ENCODE measurements at places on chromosomes 2 and 18.

DNA sequence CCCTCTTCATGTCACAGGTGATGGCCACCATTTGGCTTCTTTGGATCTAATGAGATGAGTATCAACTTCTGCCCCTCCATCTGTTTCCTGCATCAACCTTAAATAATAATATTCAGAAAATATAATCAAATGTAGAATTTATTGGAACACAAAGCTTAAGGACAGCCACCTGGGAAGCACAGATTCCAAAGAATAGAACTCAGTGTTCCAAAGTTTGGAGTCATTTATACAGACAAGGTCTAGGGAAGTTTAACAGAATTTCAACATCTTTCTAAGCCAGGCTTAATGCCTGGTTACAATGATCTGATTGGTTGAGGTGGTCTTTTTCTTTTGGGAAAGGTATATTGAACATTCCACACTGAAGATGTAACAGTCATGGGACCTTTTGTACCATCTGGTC is 218.0 kb upstream of the PIEZO2 start:
- DNase-seq = no peak

GRCh38 chr2:676647-677055 is 555 bp downstream of the TMEM18 start:
- DNase-seq = peak; percentile 99

- DNase-seq = no peak
Measured at GRCh38 chr2:144405982-144406788, 113.7 kb downstream of the ZEB2 start.

- no peak for DNase-seq
Measured at GRCh38 chr2:8710951-8711350, 29.1 kb downstream of the ID2 start.

DNA sequence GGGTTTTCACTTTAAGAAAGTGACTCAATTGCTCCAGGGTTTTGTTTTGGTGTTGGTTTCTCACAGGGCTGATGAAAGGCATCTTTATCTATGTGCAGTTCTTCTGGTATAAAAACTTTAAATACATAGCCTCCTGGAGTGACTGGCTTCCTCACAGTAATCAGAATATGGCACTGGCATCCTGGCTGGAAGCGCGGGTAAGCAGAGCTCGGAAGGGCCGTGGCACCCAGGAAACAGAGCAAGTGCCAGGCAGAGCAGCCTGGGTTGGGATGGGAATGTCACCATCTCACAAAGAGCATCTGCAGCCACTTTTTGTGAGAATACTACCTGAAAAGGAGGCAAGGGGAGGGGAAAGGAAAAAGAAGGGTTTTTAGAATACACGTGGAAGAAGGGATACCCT is 534.7 kb downstream of the PLCL1 start:
- DNase-seq = no peak

DNA sequence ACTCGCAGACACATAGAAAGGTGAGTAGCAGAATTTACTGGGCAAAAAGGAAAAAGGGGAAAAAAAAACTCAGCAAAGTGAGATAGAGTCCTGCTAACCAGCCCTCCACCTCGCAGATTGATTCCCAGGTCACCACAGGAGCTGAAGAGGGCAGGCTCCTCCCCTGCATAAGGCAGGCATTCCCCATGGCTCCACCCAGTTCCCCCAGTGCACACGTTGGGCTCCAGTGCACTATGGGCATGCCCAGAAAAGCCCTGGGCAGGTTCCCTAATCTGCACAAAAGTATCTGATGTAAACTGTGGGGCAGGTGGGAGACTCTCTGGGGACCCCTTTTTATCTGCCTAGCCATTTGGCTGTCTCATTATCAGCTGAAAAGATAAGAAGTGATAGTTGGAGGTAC is 461.2 kb upstream of the TMEFF2 start:
- no peak for DNase-seq

- DNase-seq = no peak
Measured at GRCh38 chr2:184683911-184684310, 85.6 kb downstream of the ZNF804A start.

DNA sequence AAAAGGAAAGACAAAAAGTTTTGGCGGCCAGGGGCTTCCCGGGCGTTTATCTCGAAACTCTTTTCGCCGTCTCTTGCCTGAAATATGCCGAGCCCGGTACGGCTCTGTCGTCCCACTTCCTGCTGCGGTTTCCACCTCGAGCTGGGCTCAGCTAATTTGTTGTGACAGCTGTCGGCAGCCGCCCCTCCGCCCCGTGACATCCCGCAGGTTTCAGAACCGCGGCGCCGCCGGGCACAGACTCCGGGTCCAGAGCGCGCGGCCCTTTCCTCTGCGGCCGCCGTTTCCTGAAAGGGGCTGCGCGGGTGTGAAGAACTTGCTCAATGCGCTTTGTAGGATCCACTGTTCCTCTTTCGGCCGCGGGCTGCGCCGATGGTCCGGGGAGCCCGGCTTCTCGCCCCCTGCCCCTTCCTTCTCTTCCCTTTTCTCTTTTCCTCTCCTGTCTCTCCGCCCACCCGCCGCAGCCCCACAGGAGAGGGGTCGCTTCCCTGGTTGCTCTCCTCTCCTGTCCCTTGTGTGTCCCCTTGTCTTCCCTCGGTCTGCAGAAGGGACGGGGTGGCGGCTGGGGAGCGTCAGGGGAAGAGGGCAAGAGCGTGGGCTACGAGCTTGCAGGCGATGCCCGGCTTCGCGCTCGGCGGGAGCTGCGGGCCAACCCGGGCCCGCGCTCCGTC is 648 bp downstream of the ARID5A start:
- DNase-seq = peak; percentile 37

DNA sequence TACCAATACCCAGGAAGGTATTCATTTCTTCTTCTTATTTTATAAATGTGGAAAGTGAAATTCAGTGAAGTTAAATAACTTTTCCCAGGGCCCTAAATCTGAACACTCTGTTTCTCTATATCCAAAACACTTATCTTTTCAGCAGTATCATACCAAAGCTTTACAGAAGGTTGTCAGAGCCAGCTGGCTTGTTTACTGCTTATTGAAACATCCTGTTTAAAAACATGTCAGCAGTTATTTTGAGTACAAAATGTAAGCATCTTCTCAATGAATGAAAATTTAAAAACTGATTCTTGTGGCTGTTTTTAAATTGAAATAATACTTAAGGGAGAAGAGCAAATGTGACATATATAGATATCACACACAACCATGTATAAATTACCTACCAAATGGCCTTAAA is 11.3 kb upstream of the CDH19 start:
- DNase-seq = no peak

GRCh38 chr2:136319651-136320050 is 201.7 kb upstream of the CXCR4 start:
- DNase-seq = no peak

- DNase-seq = no peak
Measured at GRCh38 chr18:63087421-63088230, 231.9 kb downstream of the BCL2 start.

DNA sequence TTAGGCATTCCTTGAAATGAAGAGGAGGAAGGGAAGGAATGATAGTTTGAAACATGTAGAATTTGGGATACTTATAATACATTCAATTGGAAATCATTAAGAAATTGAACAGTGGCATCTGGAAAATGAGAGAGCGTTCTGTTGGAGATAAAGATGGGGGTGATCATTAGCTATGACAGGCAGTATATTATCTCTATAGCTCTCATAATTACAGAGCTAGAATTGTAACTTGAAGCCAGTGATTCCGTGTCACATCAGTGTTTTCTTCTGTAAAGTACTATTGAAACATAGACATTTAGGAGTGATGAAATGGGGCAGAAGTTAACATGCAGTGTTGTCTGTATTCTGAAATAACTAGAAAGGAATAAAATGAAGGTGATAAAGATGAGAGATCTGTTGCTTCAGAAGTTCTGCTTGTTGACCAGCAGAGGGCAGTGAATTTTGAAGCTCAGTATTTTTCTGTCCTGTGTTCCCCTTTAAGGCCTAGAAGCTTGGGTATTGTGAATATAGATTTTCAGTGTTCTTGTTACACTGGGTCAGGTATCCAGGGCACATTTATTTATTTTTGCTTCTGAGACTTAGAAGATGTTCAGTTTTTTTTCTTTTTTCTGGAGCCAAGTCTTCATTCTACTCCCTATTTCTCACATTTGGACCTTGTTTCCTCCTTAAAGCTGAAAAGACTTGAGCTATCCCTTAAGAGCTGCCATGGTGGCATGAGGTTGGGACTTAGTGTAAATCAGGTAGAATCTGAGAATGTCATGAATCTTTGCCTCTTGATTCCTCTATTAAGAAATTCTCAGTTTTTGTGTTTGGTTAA is 157.4 kb downstream of the TAF4B start:
- DNase-seq = no peak

- peak; percentile 19 for DNase-seq
Measured at GRCh38 chr18:79400091-79400590, 4.4 kb downstream of the NFATC1 start.

GRCh38 chr2:229921101-229921891 is 513 bp downstream of the TRIP12 start:
- DNase-seq = peak; percentile 20

- DNase-seq = no peak
Measured at GRCh38 chr2:106160786-106161261, 33.3 kb downstream of the UXS1 start.

GRCh38 chr2:216090369-216090786 is 8.7 kb downstream of the TMEM169 start:
- DNase-seq = no peak

DNA sequence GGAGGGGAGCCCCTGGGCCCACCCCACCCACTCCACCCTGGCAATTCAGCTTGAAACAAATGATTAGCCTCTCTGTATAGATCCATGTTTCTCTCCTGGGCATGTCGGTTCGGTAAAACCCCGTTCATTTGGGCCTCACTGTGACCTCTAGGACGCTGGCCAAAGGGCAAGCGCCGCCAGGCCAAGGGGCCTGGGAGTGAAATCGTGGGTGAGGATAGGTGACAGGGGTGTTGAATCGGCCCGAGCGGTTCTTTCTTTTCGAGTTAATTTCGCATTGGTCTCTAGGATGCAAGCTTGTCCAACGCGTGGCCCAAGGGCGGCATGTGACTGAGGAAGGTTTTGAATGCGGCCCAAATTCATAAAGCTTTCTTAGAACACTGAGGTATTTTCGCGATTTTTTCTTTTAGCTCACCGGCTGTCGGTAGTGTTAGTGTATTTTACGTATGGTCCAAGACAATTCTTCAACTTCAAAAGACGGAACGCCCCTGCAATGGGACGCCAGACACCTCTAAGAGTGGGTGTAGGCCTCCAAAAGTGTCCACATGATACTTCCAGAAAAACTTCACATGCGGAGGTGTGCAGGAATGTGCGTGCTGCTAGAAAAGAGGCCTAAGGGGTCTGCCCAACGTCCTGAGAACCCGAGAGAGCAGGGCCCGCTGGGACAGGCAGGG is 9.8 kb upstream of the ARID5A start:
- no peak for DNase-seq

DNA sequence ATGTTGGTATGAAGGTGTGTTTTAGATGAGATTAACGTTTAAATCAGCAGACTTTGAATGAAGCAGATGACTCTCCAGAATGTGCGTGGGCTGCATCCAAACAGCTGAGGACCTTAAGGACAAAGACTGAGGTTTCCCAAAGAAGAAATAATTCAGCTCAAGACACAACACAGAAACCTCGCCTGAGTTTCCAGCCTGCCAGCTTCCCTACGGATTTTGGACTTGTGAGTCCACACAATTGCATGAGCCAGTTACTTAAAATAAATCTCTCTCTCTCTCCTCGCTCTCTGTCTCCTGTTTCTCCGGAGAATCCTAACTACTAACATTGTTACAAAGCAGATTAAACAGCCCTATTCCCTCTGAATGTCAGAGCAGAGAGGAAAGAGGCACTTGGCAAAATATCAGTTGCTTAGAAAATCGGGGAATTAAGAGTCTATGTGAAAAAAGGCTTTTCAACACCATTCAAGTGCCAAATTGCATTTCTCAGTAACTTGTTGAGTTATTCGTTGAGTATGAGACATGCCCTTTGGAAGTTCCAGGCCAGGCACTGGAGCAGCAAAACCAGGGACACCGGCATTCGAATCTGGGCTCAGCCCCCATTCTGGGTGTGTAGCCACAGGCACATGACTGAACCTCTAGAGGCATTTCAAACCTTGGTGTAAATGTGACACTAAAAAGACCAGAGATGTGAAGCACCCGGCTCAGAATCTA is 174.6 kb upstream of the PID1 start:
- DNase-seq = no peak

DNA sequence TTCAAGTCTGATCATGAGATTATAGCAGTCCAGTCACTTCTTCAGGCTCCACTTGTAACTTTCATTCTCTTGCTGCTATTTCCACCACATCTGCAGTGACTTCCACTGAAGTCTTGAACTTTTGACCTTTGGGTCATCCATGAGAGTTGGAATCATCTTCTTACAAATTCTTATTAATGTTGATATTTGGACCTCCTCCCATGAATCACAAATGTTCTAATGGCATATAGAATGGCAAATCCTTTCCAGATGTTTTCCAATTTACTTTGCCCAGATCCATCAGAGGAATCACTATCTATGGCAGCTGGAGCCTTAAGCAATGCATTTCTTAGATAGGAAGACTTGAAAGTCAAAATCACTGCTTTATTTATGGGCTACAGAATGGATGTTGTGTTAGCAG is 159.4 kb downstream of the LTBP1 start:
- DNase-seq = no peak

DNA sequence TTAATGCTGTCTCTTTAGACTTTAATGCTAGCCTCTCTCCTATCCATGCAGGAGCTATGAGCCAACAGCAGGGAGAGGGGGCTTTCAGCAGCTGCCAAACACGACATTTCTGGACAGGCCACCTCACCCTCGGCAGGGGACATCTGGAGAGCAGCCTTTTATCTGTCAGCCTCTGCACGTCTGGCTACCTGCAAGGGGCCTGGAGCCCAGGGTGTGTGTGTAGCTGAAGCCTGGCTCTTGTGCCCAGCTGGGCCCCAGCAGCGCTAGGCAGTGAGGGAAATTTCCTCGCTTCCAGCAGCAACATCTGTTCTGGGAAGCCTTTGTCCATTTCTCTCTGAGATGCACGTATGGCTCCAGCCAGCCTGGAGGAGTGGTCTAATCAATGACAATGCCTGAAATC is 728.7 kb upstream of the ID2 start:
- no peak for DNase-seq

DNA sequence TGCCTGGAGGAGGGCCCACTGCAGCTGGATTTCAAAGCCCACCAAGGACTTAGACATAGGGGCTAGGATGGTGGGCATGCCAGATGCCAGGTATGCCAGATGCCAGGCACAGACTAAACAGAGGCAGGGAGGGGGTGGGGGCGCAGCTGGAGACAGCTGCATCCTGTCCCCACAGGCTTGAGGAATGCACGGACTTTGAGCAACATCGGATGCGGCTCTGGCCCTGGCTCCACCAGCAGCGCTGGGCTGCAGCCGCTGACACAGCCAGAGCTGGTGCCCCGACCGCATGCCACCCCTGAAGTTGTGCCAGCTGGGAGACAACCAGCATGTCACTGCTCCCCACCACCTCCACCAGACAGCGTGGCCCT is 39.5 kb downstream of the AQP12A start:
- DNase-seq = no peak

GRCh38 chr2:62663411-62663810 is 42.1 kb upstream of the EHBP1 start:
- no peak for DNase-seq
